ENCODE measurements at places on chromosomes 13 and 19.

- no peak for DNase-seq
Observed at GRCh38 chr13:107097916-107098315, 530.0 kb upstream of the ARGLU1 start.

DNA sequence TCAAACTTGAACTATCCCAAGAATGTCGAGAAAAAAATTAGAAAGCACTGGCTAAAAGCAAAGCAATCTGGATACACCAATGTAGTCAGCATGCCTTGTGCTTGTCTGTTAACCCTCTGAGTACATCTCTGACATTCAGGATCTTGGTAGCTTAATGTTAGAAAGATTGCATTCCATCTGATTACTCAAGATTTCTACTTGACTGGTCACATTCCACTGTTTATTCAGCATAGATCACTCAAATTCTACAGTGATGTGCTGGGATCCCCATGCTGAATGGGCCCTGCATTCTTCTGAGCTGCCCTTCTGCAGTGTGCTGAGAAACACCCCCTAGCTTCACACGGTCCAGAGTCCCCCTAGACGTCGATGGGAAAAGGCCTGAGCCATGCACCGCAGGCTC lies 295.4 kb upstream of the MAB21L1 start:
- DNase-seq = no peak

DNA sequence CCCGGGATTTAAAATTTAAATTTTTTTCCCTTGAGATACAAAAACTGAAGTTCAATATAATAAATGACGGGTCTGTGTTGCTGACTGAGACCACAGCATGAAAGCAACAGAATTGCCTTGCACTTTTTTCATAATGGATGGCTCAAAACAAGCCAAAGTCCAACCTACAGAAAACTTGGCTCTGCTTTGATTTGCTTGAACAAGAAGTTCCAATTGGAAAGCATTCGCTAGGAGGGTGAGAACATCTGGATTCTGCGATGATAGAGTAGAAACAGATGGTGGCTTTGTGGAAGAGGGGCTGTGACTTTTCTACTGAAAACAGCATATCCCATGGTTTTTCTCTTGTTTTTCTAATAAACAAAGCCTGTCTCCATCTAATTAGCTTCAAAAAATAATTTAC lies 46.4 kb downstream of the THSD1 start:
- no peak for DNase-seq

DNA sequence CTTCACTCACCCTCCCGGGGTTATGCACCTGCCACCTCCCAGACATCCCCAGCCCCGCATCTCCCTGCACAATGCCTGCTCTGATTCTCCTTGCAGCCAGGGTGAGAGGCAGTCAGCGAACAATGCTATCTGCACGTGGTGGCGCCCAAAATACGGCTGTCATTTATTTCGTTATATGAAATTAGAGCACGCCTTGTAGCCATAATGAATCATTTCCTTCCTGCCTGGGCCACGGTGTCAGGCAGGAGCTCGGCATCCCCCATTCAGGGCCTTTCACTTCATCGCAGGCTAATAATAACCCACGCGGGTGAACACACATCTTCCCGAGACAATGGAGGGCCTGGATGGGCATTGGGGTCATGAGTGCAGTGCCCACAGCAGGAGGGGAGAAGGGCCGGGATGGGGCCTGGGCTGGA lies 143.8 kb upstream of the ZNF507 start:
- no peak for DNase-seq

- DNase-seq = no peak
Observed at GRCh38 chr19:2912306-2912705, 11.6 kb downstream of the ZNF57 start.

DNA sequence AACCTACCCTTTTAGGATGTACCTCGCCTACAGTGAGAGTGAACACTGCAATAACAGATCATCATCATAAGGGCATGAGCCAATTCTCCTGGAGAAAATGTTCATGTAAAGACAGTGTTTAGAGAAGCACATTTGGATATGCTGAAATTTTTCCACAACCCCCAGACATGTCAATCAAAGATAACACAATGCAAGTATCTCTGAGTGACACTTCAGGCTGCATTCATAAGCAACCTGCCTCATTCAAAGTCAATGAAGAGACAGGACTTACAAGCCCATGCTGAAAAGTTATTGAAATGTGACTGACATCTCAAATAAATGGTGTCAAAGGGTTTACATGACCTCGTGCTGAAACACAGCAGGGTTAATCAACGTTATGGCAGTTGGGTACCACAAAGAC lies 102.0 kb downstream of the PCDH9 start:
- DNase-seq = no peak

- no peak for DNase-seq
Observed at GRCh38 chr13:98571955-98572662, 4.8 kb downstream of the STK24 start.

GRCh38 chr19:55620410-55621204 lies 3.8 kb downstream of the ZNF784 start:
- no peak for DNase-seq

Data from heart left ventricle (tissue), 16 donors.